Stimulated activated CD8-positive, alpha-beta memory T cell treated with anti-CD3 and anti-CD28 coated beads, Interleukin-4, amount 100 ng/mL, for 4 hours (primary cell): ENCODE measurements at places on chromosomes 2 and 18.

DNA sequence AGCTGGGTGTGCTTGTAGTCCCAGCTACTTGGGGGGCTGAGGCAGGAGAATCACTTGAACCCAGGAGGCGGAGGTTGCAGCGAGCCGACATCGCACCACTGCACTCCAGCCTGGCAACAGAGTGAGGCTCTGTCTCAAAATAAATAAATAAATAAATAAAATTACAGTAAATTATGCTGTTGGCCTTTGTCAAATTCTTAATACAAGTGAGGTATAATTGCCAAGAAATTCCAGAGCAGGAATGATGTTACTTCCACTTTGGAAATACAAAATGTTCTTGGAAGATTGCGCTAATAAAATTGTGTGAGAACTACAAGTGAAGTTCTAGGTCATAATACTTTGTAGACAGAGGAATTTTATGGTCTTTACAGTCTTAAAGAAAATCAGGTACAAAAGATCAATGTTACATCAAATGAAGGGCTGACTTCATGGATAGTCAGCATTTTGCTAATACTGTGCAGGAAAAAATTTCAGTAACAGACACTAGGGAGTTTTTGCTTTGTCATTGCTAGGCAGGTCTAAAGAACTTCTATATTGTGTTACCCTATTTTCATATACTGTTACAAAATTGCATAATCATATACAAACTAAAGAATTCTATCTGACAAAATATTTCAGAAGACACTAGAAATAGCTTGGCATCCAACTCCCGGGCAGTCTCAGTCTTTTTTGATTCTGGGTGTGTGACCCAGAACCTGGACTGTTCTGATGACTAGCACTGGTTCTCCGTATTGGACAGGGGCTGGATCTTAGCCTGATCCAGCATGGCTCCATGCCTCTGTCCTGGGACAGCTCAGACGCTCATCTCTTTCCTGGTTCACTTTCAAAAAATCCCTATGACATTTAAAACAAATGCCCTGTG is 76.0 kb upstream of the STK17B start:
- no peak for DNase-seq

GRCh38 chr18:7307526-7307925 is 76.6 kb downstream of the LRRC30 start:
- DNase-seq, result no peak

DNA sequence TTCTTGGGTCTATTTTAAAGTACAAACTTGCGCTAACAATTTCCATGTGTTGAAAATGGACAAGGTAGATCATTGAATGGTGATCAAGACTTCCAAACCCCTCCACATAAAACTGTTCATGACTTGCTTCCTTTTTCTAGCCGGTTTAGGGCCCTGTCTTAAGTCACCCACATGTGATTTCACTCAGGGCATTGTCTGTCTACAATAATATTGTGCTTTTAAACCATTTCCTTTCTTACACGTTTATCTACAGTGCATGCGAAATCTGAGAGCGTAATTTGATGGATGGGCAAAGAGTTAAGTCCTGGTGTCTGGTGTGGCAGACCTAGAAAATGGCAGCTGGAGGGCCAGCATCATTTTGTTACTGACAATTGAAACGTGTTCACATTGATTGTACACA is 2.0 kb upstream of the ZNF516 start:
- DNase-seq, result no peak

GRCh38 chr18:45958730-45959129 is 8.4 kb downstream of the EPG5 start:
- no peak for DNase-seq

- no peak for DNase-seq
Observed at GRCh38 chr2:127187081-127187775, 32.9 kb downstream of the CYP27C1 start.

- no peak for DNase-seq
Observed at GRCh38 chr2:153179808-153180207, 298.8 kb downstream of the RPRM start.

GRCh38 chr2:177180269-177181000 is 32.2 kb upstream of the HNRNPA3 start:
- no peak for DNase-seq

GRCh38 chr2:238831177-238831576 is 16.7 kb upstream of the TWIST2 start:
- DNase-seq, result no peak

DNA sequence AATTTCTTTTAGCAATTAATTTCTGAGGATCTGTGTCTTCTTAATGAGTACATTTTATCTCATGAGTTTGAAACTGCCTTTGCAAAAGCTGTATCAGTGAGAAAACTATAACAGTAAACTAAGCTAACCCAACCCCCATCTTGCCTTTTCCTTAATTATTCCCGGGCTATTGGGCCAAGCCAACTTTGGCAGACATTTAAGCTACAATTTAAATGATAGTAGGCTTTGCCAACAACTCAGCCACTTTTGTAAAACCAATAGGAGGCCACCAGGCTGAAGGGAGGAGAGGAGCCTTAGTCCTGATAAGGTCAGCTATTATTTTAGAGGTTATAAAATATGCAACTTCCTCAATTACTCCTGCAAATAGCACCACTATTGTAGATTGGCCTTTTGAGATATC is 218.0 kb upstream of the KCNJ3 start:
- DNase-seq, result no peak

GRCh38 chr2:74525717-74526648 is at the start of gene DQX1:
TSS of gene DQX1 (minus strand) at chr2:74526231. CDS start at chr2:74525729, 502 bp downstream.
- DNase-seq, result no peak

DNA sequence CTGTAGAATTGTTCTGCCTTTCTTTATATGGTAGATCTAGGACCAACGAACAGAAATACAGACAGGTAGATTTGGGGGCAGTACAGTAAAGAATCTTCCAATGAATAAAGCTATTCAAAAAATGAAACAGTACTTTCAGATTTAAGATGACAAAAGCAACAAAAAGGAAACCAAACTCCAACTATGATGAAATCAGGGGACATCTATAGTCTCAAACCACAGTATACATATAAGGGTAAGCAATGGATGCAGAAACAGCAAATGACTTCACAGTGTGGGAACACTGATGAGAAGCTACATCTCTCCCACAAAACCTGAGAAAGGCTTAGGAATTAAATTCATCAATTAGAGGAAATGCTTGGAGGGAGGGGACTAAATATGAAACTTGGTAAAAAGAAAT is 202.5 kb downstream of the CTNNA2 start:
- no peak for DNase-seq

DNA sequence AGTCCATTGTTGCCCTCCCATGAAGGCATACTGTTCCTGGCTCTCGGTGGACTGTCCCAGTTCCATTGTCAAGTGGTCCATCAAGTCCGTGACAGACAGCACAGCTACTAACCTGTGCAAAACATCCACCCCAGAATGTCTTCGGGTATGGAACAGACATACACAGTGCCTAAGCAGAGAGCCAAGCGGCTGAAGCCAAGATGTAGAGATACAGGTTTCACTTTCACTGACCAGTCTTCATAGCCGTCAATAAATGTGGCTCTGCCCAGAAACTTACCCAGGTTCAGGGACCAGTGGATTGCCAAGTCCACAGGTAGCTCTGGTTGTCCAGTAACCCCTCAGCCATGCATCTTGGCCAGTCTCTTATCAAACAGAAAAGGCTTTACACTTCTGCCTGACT is 10.7 kb upstream of the PAPOLG start:
- DNase-seq, result no peak

- DNase-seq, result no peak
Observed at GRCh38 chr2:235555371-235555770, 61.5 kb downstream of the AGAP1 start.

- no peak for DNase-seq
Observed at GRCh38 chr2:70887550-70888246, 48.0 kb upstream of the ATP6V1B1 start.

GRCh38 chr2:36831185-36831584 is 134.7 kb downstream of the VIT start:
- DNase-seq, result no peak

DNA sequence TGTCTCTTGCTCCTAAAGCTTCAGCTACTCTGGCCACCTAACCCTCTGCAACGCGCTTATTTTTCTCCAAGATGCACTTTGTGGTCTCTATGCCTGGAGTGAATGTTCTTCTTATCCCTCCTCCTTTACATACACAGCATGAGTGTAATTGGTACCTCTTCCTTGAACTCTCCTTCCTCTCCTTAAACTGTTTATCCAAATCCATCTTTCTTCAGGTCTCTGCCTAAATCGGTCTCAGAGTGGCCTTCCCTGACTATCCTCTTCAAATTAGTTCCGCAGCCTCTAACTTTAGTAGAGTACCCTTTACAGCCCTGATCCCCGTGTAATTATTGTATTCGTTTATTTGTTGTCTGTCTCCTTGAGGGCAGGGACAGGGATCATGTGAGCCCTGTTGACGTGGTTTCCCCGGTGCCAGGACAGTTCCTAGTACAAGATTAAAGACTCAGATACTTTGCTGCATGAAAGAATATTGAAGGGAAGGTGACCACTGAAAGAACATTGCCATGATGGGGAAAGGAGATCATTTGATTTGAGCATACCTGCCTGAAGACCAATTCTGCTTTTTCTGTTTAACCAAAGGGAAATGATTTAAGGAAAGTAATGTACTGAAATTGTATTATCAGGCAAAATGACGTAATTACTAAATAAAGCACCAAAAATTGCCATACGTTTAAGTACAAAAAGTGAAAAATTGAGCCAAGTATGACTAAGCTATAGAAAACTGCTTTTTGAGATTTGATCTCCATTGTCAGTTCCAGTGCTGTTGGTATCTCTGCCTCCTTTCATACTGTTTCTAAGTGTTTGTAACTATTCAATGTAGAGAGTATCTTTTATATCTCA is 1.2 kb downstream of the CNOT9 start:
- no peak for DNase-seq

- no peak for DNase-seq
Observed at GRCh38 chr2:238139196-238140039, 950 bp downstream of the KLHL30 start.

- no peak for DNase-seq
Observed at GRCh38 chr18:29250259-29250658, 1073.3 kb upstream of the CDH2 start.

GRCh38 chr18:32287249-32287648 is 97.4 kb downstream of the MEP1B start:
- no peak for DNase-seq

GRCh38 chr2:222024932-222025880 is 273.6 kb downstream of the PAX3 start:
- DNase-seq, result no peak

DNA sequence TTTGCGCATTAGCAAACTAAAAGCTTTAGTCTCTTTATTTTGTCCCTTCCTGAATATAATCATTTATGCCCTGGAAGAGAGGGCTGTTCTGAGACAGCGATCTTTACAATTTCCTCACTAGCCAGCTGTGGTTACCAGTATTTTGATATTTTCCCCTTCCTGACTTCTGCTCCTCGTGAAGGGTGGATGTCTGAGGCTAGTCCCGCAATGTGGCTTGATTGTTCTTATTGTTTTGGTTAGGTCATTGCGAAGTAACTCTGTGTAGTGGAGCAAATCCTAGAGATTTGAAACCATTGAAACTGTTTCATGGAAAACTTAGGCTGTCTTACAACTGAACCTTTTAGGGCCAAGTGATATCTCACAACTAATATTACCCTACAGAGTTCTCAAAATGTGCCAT is 2.4 kb downstream of the MRPL33 start:
- no peak for DNase-seq

- no peak for DNase-seq
Observed at GRCh38 chr2:10001586-10001985, 41.8 kb upstream of the KLF11 start.

DNA sequence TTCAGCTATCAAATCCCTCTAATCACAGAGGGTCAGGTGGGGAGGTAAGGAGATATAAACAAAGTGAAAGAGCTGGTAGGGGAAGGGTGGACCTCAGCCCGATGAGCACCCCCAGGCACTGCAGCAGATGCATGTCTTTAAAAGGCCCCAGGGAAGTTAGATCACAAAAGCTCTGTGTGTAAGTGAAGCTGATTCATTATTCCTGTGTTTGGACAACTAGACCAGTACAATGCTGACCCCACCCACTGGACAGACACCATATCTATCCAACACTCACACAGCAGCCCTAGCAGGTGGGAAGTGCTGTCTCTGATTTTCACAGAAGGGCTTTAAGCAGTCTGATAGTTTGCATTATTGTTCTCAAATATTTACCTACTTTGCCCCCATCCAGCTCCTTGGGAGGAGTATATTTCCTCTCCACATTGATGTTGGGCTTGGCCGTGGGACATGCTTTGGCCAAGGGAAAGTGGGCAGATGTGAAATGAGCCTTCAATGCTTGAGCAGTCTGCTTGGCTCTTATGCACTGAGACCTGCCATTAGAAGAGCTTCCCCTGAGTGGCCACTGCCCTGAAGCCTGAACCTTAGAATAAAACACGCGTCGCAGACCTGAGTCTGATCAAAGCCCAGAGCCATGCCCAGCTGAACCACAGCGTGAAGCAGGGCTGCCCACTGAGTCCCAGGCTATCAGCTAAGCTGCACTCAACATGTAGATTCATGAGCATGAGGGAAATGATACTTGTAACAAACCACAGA is 111.4 kb downstream of the COPS8 start:
- DNase-seq, result no peak

DNA sequence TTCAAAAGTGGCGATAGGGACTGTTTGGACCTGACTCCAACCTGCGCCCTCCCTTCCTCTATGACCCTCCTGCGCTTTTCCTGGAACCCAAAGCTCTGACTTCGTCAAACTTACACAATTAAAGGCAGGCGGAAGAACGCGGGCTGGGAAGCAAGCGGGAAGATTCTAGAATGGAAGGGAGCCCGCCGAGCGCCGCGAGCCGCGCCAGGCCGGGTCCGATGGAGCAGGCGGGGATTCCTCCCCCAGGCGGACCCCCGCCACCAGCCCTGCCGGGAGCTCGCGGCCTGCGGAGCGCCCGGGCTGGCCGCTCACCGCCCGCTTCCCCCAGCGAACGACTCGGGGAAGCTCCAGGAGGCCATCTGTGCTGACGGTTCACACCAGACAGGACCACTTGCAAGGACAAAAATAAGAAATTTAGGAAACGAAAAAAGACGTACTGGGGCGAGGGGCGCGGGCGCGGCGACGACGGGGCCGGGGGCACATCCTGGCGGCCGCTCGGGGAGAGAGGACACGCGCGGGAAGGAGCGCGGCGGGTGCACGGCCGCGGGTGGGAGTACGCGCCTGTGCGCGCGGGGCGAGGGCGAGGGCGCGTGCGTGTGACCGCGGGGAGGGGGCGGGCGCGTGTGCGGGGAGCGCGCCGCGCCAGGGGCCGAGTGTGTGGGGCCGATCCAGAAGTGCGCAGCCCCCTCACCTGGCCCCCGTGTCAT is 1.1 kb upstream of the SALL3 start:
- DNase-seq, result no peak

- no peak for DNase-seq
Observed at GRCh38 chr18:45686891-45687611, 36.9 kb upstream of the SLC14A1 start.

DNA sequence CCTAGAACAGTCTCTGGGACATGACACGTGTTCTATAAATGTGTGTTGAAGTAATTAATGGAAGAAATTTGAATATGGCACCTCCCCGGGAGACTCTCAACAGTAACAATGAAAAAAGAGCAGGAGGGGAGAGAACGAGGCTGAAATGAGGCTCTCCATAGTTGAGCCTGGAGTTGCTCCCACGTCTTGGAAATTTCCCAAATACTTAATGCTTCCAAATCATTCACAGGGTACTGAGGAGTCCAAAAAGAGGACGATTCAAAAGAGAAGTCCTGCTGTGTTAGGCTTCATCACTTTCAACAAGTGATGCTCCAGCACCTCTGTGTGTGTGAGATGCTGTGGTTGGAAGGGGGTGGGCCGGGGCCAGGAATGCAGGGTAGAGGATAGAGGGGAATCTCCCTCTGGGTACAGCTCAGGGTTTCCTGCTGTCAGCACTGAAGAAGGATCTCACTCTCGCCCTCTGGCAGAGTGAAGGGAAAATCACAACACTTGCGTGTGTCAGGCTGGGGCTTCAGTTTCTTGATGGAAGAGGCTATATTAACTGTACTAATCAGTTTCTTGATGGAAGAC is 18.1 kb upstream of the ZNF407 start:
- no peak for DNase-seq
